ENCODE measurements at places on chromosomes 12 and 14.

DNA sequence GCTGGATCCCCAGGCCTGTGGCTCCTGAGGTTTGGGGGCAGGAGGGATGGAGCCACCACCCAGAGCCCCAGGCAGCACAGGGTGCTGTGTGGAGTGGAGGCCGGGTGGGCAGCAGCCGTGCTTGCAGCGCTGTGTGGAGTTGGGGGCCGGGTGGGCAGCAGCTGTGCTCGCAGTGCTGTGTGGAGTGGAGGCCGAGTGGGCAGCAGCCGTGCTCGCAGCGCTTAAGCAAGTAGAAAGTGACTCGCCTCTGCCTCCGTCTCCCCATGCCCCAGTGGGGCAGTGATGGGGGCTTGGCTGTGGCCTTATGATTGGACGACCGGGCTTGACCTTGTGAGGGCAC lies 10.3 kb downstream of the CEP170B start:
- no peak for DNase-seq

- no peak for DNase-seq
These were observed 9.9 kb downstream of the SPIC start for GRCh38 chr12:101485021-101485420.

DNA sequence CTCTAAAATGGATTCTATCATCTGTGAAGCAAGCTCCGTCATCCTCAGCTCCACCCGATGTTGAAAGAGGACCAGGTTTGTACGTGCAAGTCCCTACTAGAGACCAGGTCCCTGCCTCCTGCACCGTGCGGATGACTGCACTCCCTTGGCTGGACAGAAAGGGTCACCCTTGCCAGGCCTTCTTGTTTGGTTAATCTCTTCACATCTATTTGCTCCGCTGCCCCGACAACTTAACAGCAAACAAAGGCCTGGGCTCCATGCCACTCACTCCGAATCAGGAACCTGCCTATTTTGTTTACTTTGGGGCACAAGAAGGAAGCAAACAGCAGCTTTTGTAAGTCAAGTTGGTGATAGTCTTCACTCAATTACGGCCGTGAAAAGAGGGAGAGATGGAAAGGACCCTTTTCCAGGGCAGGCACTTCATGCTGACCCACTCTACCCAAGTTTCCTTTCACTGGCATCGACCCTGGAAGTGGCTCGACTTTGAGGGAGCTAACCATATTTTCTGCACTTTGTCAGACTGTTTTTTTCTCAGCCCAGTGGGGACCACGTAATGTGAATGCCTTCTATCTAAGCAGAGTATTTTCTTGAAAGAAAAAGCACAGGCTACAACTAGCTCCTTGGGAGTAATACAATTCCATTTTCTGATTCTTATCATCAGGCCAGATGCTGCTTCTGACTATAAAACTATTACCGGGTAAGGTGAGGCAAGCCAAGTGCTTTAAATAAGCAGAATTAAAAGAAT lies 202.6 kb downstream of the FOXN3 start:
- DNase-seq: no peak

GRCh38 chr12:124529565-124530276 lies 37.7 kb downstream of the NCOR2 start:
- no peak for DNase-seq

DNA sequence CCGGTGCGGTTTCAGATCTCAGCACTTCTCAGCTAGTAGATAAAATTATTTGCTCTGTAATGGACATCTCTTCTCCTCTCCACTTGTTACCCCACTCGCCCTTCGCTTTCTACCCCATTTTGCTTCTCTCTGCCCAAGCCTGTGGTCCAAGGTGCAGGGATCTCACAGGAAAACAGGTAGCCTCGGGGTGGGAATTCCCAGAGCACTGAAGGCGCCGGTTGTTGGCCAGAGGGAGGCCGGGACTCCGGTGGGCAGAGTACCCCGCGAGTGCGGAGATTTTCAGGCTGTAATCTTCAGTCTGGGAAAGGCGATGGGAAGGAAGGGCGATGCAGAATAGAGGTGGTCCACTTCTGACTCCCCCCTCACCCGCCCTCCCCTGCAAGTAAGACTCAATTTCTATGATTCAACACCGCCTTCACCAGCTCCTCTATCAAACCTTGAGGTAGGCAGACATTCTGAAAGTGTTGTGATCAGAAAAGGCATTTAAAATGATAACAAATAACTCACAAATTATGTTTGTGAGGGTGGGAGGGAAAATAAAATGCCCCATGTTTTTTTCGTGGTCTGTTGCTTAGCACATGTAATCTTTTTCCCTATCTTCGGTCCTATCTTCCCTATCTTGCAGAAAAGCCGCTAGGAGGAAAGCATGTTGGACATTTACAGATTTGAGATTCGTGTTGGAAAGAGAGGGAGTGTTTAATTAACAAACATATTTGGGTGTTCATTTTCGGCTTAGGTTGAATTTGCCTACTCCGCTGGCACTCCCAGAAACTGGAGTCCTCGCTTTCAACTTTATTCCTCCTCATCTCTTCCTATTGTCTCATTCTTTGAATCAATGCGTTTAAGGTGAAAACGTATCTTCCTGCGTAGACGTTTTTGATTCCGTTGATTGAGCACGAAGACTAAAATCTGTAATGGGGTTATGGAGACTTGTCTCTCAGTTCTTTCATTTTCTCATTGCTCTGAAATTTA lies 8.5 kb downstream of the FOXG1 start:
- no peak for DNase-seq
